Lower lobe of right lung (tissue), 2 donors: ENCODE measurements at places on chromosomes 11 and 22. TPM values are rescaled to one million over a fixed set of nuclear protein-coding genes. Genes with fewer than 3 reads are reported as not detected.
A peak's percentile ranks its signal among the peaks of the same experiment; 100 is the strongest.

Gene RFPL3
- not detected for total RNA-seq

Gene VWA5A
- total RNA-seq = 37.9 TPM

Gene MRGPRX2
- total RNA-seq = not detected

Gene CD44
- 613 TPM for total RNA-seq

Gene MS4A6E
- not detected for total RNA-seq

Gene KRTAP5-5
- total RNA-seq = not detected

Gene SAA4
- 0.62 TPM for total RNA-seq

Gene TOMM22
- total RNA-seq = 42.2 TPM

Gene ST3GAL4
- total RNA-seq = 26.2 TPM

- no peak for DNase-seq
- no peaks in the 10 kb centered on the region for H3K27me3 ChIP-seq
- H3K4me1 ChIP-seq = peaks cover 13% of the 10 kb centered on the region
- H3K4me3 ChIP-seq = no peak overlapping the region
Observed at GRCh38 chr22:36772451-36772850, 3.5 kb downstream of the IFT27 start.

- H3K4me1 ChIP-seq = peaks cover 65% of the 10 kb centered on the region
- peaks cover 69% of the 10 kb centered on the region for H3K36me3 ChIP-seq
- no peaks in the 10 kb centered on the region for H3K27me3 ChIP-seq
- peak overlapping the region; percentile 78 for H3K27ac ChIP-seq
- no peak overlapping the region for H3K4me3 ChIP-seq
- peak; percentile 91 for DNase-seq
Observed at GRCh38 chr11:130124096-130124495, 35.5 kb upstream of the ST14 start.

DNA sequence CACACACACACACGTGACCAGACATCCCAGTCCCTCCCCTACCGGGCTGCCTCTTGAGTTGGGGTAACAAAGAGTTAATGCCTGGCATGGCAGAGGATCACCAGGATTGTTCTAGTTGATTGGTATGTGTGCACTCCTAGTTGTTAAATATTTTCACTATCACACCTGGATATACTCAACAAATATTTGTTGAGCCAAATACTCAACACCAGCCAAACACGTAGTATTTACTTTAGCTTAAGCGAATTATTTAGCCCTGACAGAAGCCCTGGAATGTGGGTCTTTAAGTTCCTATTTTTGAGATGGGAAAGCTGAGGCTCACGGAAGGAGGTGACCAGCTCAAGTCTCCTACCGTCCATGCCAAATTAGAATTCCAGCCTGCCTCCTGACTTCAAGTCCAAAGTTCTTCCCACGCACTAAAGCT, 10.5 kb downstream of the CD3E start:
- H3K4me1 ChIP-seq = peaks cover 49% of the 10 kb centered on the region
- no peak overlapping the region for H3K27ac ChIP-seq
- no peaks in the 10 kb centered on the region for H3K36me3 ChIP-seq
- DNase-seq = no peak

DNA sequence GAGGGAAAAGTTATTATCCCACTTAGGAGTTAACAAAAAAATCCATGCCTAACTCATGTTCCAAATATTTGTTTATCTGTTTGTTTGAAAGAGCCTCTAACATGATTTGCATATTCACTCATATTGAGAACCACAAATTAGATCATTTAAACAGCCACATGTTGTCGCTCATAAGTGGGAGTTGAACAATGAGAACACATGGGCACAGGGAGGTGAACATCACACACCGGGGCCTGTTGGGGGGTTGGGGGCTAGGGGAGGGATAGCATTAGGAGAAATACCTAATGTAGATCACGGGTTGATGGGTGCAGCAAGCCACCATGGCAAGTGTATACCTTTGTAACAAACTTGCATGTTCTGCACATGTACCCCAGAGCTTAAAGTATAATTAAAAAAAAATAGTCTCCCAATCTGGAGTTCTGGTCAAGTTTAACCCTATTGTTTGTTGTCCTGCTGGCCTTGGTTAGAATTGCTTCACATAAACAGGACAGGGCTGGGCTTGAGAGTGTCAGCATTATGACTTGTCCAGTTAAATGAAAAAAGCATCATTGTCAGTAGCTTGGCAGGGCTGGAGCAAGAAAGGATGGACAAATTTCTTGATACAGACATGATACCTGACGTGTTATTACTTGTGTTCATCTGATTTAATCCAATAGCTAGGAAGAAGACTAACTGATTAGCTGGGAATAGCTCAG, 57.8 kb upstream of the PSMA1 start:
- no peak for DNase-seq
- H3K36me3 ChIP-seq = no peaks in the 10 kb centered on the region
- H3K27ac ChIP-seq = peak overlapping the region; percentile 65

- H3K27me3 ChIP-seq = no peaks in the 10 kb centered on the region
- no peaks in the 10 kb centered on the region for H3K36me3 ChIP-seq
- no peak overlapping the region for H3K27ac ChIP-seq
- no peak for DNase-seq
- no peaks in the 10 kb centered on the region for H3K4me1 ChIP-seq
- no peak overlapping the region for H3K4me3 ChIP-seq
Observed at GRCh38 chr11:100914415-100915110, 215.1 kb downstream of the PGR start.

- H3K36me3 ChIP-seq = peaks cover 4% of the 10 kb centered on the region
- no peaks in the 10 kb centered on the region for H3K27me3 ChIP-seq
- peak overlapping the region; percentile 99 for H3K27ac ChIP-seq
- H3K4me3 ChIP-seq = peak overlapping the region; percentile 30
- DNase-seq = no peak
Observed at GRCh38 chr11:65496304-65497140, 2.3 kb upstream of the MALAT1 start.

GRCh38 chr11:78453140-78453935, 35.7 kb upstream of the GAB2 start:
- no peak overlapping the region for H3K27ac ChIP-seq
- no peaks in the 10 kb centered on the region for H3K27me3 ChIP-seq
- no peaks in the 10 kb centered on the region for H3K4me1 ChIP-seq
- no peak for DNase-seq
- H3K36me3 ChIP-seq = no peaks in the 10 kb centered on the region

DNA sequence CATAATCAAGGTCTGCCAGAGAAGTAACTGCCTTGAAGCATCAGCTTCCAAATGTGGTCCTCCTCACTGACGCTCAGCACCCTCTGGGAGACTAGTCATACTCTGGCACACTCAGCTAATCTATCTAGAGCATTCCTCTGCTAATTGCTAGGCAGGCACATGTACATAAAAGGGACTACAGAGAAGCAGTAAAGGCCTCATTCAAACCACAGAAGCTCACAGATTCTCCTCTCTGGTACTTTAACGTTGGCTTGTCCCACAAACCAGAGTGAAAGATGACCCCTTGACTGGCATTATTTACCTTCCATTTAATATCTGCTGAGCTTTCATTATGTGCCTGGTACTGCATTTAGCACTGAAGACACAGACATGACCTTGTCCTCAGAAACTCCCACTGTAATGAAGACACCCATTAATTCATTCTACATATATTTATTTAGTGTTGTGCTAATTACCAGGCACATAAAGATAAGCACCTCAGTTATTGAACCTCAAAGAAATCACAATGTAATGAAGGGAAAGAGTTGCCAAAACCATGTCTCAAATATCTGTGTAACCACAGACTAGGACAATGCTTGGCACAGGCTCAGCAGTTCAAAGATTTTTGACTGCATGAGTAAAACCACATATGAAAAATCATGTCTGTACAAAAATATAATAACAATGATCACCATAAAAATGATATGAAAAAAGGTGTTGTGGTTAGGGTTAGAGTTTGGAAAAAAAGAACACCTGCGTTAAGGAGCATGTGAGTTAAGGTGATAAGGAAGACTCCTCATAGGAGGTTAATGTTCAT, 550.4 kb downstream of the DLG2 start:
- H3K27ac ChIP-seq = no peak overlapping the region
- no peak for DNase-seq
- H3K4me3 ChIP-seq = no peak overlapping the region
- H3K27me3 ChIP-seq = no peaks in the 10 kb centered on the region
- no peaks in the 10 kb centered on the region for H3K36me3 ChIP-seq

DNA sequence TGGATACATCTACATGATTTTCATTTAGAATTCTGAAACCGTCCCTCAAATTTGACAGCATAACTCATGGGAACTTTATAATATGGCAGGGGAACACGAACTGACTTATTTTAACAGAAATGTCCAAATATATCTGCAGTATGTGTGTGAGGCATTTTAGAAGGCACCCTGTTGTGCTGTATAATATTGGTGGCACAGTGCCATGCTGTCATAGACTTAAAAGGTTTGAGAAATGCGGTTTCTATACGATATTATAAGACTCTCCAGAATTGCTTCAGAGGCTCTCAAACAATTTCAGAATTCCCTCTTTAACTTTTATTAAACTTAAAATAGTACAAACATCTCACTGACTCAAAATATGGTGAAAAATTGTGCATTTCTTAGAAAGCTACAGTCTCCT, 181.6 kb downstream of the MSANTD4 start:
- no peaks in the 10 kb centered on the region for H3K4me1 ChIP-seq
- no peaks in the 10 kb centered on the region for H3K27me3 ChIP-seq
- no peak overlapping the region for H3K4me3 ChIP-seq

GRCh38 chr11:7202412-7202811, 49.3 kb upstream of the SYT9 start:
- no peaks in the 10 kb centered on the region for H3K27me3 ChIP-seq
- H3K4me3 ChIP-seq = no peak overlapping the region
- no peak for DNase-seq
- H3K27ac ChIP-seq = no peak overlapping the region
- no peaks in the 10 kb centered on the region for H3K4me1 ChIP-seq

DNA sequence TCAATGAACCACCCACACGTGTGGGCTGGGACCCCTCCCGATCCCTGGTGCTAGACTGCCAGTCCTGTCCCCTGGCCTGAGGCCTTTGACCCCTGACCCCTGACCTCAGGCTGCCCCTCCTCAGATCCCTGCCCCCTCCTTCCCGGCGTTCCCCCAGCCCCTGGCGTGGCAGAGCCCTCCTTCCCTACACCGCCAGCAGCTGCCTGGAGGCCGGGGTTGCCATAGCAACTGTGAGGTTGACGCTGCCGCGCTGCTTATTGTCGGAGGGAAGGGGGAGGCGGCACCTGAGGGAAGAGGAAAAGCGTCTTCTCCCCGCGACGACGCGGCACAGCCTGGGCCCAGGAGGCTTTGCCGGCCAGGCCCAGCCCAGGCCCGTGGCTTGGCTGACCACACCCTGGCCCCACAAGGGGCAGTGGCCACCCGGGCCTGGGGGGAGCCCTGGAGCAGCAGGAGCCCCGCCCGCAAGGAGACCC, 32.6 kb downstream of the SHANK3 start:
- H3K36me3 ChIP-seq = peaks cover 13% of the 10 kb centered on the region
- H3K4me1 ChIP-seq = peaks cover 3% of the 10 kb centered on the region
- H3K27me3 ChIP-seq = no peaks in the 10 kb centered on the region
- peak; percentile 52 for DNase-seq
- no peak overlapping the region for H3K27ac ChIP-seq
- no peak overlapping the region for H3K4me3 ChIP-seq

DNA sequence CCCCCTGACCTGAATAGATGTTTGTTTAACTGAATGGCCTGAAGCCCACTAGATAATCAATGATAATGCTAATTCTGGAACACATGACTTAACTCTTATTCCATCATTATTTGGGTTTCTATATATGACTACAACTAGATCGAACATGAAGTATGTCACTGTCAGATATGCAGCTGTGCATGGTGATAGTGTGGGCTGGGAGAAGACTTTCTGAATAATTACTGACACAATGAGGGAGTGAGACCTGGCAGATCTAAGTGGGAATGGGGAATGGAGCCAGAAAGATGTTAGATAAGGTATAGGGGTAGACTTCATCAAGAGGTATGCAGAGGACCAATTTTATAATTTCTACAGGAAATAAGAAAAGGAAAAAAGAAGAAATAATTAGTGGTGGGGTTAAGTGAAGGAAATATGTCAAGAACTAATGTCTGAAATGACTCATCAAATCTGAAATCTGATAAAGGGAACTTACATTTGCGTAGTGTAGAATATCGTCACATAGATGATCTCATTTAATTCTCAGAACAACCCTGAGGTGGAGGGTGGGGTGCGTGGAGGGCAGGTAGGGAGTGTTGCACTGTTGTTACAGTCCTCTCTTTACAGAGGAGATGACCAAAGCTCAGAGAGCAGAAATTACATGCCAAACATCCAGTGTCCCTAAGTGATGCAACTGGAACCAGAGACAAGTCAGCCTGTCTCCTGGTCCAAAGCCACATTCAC, 68.2 kb upstream of the EED start:
- H3K4me3 ChIP-seq = no peak overlapping the region
- DNase-seq = no peak
- H3K27ac ChIP-seq = no peak overlapping the region
- H3K36me3 ChIP-seq = no peaks in the 10 kb centered on the region
- H3K4me1 ChIP-seq = peaks cover 45% of the 10 kb centered on the region
- no peaks in the 10 kb centered on the region for H3K27me3 ChIP-seq

DNA sequence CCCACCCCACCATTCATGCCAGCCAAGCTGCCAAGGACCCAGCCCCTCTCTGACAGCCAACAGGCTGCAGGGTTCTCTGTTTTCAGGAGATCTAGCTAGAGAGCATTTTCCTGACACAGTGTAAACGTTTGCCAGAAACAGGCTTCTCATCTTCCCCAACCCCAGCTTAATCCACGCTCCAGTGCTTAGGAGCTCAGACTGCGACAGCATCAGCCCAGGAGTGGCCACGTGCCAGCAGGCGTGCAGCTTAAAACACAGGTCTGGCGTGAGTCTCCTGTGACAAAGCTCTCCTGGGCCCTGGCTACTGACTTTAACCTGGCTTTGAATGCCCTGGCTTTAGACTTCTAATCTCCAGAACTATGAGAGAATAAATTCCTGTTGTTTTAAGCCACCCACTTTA, 66.6 kb downstream of the GALNT18 start:
- DNase-seq = peak; percentile 73
- H3K4me3 ChIP-seq = no peak overlapping the region
- H3K27me3 ChIP-seq = no peaks in the 10 kb centered on the region
- H3K36me3 ChIP-seq = no peaks in the 10 kb centered on the region
- H3K4me1 ChIP-seq = peaks cover 50% of the 10 kb centered on the region

DNA sequence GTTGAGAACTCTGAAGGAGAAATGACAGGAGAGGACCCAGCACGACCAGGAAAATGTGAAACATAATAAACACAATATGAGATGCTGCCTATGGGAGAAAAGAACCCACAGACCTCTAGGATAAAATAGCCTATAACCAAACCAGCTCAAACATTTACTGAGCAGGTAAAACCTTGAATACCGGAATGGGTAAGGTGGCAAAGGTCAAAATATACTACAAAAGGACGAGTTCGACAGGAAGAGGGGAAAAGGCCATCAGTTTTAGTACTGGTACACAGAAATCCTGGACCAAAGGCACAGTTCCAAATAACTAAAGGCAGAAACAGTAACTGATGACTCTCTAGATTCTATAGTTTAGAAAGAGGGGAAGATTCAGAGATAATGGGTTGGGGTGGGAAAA, 96.3 kb downstream of the AMBRA1 start:
- peaks cover 39% of the 10 kb centered on the region for H3K36me3 ChIP-seq
- H3K27me3 ChIP-seq = no peaks in the 10 kb centered on the region
- peaks cover 9% of the 10 kb centered on the region for H3K4me1 ChIP-seq
